ENCODE measurements at places on chromosomes 3 and 15.

DNA sequence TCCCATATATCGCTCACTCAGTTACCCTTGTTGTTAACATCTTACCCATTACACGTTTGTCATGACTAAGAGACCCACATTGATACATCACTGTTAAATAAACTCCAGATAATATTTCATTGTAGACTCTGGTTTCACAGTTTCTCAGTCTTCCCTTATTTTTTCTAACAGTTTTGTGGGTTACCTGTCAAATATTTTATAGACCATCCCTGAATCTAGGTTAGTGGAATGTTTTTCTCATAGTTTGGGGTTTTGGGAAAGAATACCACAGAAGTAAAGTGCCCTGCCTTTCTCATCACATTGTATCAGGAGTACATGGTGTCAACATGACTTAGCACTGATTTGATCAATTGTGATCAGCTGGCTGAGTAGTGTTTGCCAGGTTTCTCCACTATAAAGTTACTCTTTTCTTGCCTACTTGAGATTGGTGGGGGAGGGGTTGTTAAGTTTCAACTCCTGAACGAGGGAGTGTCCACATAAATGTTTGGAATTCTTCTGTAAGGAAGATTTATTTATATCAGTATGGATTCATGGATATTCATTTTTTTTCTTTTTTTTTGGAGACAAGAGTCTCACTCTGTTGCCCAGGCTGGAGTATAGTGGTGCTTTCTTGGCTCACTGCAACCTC is 25.9 kb downstream of the RNF111 start:
- no peak for DNase-seq

DNA sequence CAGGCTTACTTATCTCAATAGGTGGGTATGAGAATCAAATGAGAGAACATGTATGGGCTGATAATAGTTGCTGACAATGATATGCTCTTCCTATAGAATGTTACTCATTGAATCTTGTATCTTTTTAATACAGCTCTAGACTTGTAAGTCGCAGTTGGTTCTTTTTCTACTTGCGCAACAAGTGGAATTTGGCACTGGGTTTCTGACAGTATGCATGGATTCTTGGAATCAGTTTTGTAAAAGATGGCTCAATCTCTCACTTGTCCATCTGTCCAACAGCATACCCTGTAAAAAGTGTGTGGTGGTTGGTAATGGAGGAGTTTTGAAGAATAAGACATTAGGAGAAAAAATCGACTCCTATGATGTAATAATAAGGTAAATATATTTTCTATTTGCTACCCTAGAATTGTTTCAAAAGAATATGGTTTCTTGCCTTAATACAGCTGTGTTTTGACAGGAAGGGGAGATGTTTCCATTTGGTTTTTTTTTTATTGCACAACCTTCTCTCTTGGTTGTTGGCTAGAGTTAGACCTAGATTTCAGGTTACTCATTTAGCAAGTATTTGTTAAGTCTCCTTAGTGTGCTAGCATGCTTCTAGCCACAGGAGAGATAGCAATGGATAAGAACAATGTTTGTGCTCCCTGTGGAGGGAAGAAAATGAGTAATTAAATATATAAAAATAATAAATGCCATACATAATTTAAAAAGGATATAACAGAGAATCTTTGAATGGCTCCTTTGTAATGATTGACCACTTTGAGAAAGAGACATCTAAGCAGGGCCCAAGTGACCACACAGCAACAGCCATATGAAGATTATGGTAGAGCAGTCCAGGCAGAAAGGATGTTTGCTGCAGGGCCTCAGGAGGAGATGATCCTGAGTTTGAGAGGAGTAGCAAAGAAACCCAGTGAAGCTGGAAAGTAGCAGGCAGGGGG is 21.8 kb downstream of the ST3GAL6 start:
- no peak for DNase-seq

GRCh38 chr3:138915503-138916498 is 31.1 kb downstream of the FOXL2 start:
- DNase-seq: peak; percentile 95

DNA sequence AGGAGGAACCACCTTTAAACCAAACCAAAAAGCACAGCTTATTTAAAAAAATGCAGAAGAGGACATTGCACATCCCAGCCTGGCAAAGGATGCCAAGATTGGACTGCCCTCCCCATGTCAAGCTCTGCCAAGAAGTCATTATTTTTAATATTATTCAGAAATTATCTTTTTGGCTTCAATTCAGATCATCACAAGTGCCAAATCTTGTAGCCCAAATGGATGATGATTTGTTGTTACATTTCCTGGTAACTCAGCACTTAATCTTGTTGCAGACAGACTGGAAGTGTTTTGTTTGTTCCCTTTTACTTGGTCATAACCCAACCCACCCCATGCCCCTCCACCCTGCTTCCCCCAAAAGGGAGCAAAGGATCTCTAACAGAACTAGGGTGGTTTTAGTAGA is 28.1 kb upstream of the LXN start:
- no peak for DNase-seq

DNA sequence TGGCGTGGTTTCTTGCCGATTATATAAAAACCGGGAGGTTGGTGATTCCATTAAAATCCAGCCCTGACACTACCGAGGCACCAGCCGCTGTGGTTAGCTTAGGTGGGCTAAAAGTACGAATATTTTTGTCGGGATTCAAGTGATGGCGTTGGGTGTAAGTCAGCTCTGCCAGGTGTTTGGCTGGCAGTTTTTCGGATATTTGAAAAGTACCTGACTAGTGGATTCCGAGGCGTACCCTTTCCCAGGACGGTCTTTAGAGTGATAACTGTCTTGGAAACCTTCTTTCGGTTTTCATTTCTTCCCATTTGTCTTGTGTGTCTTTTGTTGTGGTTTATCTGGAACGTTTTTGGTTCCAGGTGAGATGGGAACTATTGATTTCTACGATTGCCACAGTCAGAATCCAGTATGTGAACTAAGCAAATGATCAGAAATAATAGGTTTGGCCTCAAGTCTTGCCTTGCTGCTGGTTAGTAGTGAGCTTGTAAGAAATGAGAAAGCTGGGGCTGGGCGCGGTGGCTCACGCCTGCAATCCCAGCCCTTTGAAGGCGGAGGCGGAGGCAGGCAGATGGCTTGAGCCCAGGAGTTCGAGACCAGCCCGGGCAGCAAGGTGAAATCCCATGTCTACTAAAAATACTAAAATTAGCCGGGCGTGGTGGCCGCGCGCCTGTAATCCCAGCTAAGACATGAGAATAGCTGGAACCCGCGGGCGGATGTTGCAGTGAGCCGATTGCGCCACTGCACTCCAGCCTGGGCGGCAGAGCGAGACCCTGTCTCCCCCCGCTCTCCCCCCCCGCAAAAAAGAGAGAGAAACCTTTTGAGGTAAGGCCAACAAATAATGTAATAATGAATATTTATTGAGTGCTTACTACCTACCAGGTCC is 1.4 kb downstream of the FYTTD1 start:
- peak; percentile 53 for DNase-seq

- no peak for DNase-seq
Observed at GRCh38 chr15:68366314-68366713, 65.6 kb downstream of the ITGA11 start.

DNA sequence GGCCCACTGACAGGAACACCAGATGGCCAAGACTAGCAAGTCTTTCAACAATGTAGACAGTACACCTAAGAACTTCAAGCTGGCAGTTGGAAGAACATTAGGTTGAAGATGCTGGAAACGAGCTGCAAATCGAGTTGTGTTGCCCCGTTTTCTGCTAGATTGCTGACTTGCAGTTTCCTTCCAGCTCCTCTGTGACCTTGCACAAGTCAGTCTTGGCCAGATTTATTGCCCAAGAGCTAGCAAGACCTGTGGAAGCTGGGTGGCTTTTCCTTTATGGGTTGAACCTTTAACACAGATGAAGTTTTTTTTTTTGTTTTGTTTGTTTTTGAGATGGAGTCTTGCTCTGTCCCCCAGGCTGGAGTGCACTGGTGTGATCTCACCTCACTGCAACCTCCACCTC is 2.9 kb upstream of the RBM6 start:
- no peak for DNase-seq

DNA sequence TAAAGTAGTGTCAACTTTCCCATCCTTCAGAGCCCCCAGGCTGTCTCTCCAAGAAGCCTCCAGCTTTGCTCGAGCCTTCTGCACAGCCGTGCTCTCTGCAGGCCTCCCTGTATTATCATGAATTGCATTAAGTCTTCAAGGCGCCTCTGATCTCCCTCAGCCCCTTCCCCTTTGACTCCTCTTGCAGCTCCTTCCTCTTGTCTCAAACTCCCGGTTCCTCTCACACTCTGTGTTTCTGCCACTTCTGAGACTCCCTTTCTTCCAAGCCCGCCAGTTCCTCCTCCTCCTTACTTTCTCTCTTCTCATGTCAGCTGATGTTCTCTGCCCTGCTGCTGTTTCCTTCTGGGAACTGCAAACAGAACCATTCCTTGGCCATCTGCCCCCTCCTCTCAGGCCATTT is 418.8 kb downstream of the EPHB1 start:
- DNase-seq: no peak

DNA sequence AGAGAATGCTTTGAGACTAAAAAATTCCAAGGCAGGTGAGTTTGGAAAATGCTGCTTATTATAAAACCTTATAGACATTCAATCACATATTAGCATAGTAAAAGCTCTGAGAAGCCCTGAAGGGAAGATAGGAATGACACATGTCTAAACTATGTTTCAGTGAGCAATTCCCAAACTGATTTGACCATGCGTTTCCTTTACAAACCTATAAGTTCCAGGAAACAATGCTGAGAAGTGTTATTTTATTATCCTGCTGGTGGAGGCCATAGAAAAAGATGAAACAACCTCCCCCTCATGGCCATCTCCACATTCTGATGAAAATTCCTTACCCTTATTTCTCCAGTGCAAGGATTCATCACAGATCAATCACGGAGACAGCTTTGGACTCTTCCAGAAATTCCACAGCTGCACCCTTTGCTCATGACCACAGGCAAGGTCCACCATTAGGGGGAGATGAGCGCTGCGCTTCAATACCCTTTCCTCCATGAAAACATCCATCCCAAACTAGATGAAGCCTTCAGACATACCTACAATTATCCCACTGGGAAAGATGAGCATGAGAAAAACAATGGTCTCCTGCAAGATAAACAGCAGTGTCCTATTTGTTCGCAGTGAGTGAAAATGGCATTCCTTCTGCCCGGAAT is 372.1 kb downstream of the MAGI1 start:
- DNase-seq: no peak

GRCh38 chr15:71678191-71678590 is 132.2 kb upstream of the NR2E3 start:
- no peak for DNase-seq

DNA sequence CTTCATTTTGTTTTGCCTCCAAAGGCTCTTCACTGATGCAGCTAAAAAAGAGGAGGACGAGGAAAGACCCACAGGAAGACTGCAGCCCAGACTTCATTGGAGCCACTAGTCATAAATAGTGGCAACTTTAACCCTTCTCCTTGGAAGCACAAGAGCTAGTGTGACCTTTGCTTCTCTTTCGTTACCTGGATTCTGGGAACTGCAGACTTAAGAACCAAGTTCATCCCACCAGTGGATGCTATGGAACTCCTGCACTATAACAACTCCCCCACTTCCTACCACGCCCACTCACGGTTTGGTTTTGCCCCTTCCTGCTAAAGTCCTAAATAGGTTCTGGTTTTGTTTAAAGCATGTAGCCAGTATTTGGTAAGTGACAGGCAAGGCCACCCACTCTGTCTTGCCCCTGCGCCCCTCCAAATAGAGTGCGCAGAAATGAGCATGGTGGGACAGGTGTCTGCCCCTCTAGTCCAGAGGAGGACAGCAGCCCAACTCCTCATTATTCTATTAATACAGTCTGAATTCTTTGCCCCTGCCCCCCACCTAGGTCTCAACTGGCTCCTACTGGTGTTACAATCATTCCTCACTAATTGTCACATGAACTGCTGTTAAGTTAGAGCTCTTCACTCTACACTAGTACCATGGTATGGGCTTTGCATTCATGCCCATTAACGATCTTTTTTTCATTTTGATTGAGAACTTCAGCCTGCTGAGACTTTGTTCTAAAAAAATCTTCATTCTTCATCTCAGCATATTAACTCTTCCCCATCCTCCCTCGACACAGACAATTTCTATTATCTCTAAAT is 504.6 kb downstream of the FOXP1 start:
- DNase-seq: no peak

DNA sequence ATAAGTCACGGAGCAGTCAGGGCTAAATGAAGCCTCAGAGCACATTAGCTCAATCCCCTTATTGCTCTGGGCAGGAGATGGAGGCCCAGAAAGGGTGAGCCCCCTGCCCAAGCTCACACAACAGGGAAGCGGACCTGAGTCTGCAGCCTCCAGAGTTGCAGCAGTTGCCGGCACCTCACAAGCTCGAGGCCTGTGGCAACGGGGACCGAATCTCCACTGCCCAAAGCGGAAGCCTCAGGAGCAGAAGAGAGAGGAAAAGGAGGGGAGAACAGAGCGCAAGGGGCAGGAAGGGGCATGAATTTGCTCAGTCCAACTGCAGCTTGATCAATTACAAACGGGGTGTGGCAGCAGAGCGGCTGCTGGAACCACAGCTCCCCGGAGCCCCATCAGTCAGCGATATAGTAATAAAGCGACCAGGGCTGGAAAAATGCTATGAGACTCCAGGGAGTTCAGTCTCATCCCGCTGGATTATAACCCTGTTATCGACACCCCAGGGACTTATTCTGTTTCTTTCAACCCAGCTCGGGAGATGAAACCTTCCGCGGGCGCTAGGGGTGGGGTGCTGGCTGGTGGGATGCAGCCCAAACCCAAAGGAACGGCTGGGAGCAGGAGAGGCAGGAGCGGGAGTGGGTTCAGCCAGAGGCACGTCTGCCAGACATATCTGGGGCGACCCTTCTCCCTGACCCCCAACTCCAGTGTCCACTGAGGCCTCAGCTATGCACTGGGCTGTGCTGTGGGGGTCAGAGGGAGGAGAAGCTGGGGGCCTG is 219.7 kb upstream of the LINGO1 start:
- peak; percentile 11 for DNase-seq

DNA sequence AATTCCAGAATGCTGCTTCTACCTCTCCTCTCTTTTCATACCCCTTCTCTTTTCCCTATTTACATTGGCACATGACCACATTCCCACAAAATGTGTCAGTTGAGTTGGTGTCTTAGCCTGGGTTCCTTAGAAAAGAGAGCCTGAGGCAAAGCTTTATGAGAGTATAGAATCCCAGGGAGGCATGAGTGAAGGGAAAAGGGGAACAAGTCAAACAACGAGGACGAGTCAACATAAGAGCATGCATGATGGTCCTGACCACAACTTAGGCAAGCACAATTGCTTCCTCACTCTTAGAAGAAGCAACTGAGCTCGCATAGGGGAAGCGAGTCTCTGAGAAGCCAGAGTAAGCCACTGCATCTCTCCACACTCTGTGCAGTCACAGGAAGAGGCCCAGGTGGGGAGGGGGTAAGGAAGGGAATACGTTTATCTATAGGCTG is 15.4 kb upstream of the ZNF774 start:
- no peak for DNase-seq

DNA sequence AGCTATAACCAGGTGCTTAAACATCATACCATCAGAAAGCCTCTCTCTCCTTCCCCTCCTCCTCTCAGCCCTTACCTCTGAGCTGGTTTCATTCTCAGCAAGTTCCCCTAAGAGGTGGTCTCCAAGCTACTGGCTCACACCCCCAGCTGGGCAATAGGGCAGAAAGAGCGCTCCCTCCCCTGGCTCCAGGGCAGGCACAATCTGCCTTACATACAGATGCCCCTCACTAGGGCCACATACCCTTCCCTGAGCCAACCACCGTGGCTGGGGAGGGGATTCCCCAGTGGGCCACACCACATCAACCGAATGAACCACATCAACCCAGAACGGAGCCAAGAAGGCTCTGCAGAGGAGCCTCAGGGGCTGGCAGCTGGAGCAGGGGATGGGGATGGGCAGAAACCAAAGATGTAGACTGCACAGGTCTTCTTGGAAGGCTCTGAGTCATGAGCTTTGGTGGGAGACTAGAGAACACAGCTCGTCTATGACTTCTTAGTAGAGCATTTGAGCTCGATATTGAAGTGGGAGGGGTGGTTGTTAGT is 4.6 kb upstream of the FBLN2 start:
- DNase-seq: no peak

- no peak for DNase-seq
Observed at GRCh38 chr3:143472731-143473523, 353.4 kb downstream of the CHST2 start.
